Smooth muscle cell of bladder (primary cell): ENCODE measurements at places on chromosomes 4 and X. TPM values are rescaled to one million over a fixed set of nuclear protein-coding genes. Genes with fewer than 3 reads are reported as not detected.

The IL21 gene
- total RNA-seq: not detected in 2 replicates

The MGAT4D gene
- not detected in 2 replicates for total RNA-seq

The UGT8 gene
- not detected in 2 replicates for total RNA-seq

The PCDH19 gene
- total RNA-seq: under 0.01 TPM in 2 replicates

The MAMLD1 gene
- 0.28 and 0.85 TPM in 2 replicates for total RNA-seq

The CFP gene
- 0.14 and 0.46 TPM in 2 replicates for total RNA-seq

The CSAG1 gene
- total RNA-seq: not detected in 2 replicates

The FOXO4 gene
- total RNA-seq: 4.6 and 6.7 TPM in 2 replicates

The DGAT2L6 gene
- not detected in 2 replicates for total RNA-seq

The IL1RAPL2 gene
- not detected in 2 replicates for total RNA-seq

The PABPC5 gene
- total RNA-seq: 1.1 and 1.6 TPM in 2 replicates

The CT83 gene
- total RNA-seq: not detected in 2 replicates

The WDR44 gene
- 11.0 and 11.6 TPM in 2 replicates for total RNA-seq

The DUX4 gene
- total RNA-seq: not detected in 2 replicates

The GPR143 gene
- not detected in 2 replicates for total RNA-seq

The NDST4 gene
- total RNA-seq: not detected in 2 replicates

The ALB gene
- total RNA-seq: 0.09 and 0.14 TPM in 2 replicates

The HERC5 gene
- 0.57 and 2.0 TPM in 2 replicates for total RNA-seq

The SSX2 gene
- total RNA-seq: not detected in 2 replicates
